ENCODE measurements at places on chromosomes 1 and 21.

DNA sequence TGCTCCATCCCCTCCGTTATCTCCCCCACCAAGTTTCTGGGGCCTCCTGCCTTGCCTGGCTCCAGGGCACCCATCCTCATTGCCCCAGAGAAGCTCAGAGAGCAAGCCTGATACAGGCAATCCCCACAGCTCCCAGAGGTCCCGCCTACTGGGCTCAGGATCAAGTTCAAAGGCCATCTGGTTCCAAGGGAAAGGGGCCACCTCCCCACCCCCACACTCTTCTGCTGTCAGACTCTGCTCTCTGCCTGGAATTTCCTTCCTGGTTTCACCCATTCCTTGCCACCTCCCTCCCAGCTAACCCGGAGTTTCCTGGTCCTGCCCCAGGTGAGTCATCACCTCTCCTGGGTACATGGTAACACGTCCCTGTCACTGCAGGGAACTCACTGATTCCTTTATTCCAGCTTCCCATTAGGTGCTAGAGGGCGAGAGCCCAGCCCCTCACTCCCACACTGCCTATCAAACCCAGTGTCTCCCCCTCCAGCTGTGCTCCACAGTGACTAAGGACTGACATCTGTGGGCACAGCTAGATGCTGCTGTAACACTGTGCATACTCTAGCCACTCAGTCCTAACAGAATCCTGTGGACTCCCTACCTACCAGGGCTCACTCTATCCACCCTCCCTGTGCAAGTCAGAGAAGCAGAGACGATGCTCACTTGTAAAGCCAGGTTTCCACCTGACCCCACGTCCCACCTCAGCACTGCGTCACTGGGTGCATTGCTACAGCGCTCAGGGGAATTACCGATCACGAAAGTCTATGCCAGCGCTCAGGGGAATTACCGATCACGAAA lies 21.8 kb downstream of the RSPH1 start:
- peak; percentile 25 for DNase-seq

DNA sequence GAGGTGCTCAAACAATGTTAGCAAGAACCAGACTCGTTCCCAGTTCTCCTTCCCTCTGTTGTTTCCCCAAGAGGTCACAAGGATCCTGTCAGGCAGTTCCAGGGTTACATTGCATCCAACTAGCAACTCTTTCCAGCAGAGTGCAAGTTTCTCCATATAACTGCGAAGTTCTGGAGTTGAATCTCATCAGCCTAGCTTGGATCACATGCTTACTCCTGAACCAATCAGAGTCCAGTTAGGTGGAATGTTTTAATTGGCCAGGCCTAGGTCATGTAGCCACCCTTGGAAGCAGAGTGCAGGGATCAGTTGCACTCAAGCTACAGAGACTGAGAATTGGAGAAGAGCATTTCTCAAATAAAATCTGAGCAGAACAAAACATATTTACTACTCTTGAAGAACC lies 15.9 kb upstream of the PIK3R3 start:
- DNase-seq, result no peak

- no peak for DNase-seq
These were observed 19.3 kb upstream of the ACBD6 start for GRCh38 chr1:180521474-180522212.

DNA sequence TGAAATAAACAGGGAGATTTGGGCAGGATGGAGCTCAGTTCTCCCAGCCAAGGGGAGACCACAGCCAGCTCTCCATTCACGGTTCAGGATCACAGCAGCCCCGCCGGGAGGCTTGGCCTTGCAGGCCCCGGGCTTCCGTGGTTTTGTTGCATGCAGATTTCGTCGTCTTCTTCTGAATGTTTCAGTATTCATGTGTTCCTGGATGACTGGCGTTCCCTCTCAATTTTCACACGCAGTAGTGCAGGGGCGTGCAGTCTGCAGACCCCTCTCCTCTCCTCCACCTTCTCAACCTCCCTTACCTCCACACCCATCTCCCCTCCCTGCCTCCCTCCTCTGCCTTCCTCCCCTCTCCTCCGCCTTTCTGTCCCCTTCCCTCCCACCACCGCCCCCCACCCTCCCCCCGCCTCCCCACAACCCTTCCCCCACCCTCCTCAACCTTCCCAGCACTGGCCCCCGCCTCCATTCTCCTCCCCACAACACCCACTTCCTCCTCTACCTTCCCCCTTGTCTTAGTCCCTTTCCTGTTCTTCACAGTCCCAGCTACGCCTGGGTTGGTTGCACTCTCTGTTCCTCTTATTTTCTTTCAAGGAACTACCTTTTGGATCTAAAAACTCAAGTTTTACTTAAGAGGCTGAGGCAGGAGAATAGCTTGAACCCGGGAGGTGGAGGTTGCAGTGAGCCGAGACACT lies 8.4 kb upstream of the SLC19A1 start:
- DNase-seq, result no peak

- no peak for DNase-seq
These were observed 212.2 kb downstream of the SIPA1L2 start for GRCh38 chr1:232417636-232418248.

GRCh38 chr1:221565711-221566110 lies 176.2 kb downstream of the DUSP10 start:
- DNase-seq, result no peak

- DNase-seq, result peak; percentile 20
These were observed 198.6 kb upstream of the JUN start for GRCh38 chr1:58982259-58982998.

- no peak for DNase-seq
These were observed 128.7 kb downstream of the RPS6KC1 start for GRCh38 chr1:213179784-213180183.

- no peak for DNase-seq
These were observed 3.0 kb downstream of the NTRK1 start for GRCh38 chr1:156863631-156864030.

DNA sequence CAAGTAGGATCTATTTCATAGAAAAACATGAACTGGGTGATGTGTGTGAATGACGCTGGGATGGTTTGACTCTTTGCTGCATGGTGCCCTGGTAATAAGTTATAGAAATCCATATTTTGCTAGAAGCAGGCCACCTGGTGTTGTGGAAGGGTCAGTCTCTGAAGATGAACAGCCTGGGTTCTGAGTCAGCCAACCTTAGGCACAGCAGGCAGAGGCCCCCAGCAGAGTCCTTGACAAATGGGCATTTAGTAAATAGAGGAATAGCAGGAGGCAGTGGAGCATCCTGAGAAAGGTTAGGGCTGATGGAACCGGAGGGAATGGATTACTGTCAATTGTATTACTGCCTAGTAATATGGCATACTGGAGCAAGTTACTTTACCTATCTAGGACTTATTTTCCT lies 20.9 kb downstream of the FGGY start:
- no peak for DNase-seq

- DNase-seq, result no peak
These were observed 27.1 kb upstream of the RUNX3 start for GRCh38 chr1:24957016-24957807.

DNA sequence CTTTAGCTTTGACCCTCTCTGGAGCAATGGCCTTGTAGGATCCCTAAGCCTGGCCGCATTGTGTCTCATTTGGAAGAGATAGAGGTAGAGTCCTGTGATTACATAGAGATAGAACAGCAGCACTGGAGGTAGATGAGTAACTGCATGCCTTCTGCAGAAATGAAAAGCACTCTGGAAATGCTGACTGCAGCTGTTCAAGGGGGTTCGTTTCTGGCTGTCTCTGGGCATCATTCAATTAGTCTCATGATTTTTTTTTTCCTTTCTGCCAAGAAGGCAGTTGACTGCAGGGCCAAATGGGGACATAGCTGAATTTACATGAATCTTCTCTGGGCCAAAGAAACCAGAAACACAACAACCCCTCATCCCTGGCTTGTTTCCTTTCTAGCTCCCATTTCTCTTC lies 28.1 kb upstream of the SNX27 start:
- DNase-seq, result no peak

DNA sequence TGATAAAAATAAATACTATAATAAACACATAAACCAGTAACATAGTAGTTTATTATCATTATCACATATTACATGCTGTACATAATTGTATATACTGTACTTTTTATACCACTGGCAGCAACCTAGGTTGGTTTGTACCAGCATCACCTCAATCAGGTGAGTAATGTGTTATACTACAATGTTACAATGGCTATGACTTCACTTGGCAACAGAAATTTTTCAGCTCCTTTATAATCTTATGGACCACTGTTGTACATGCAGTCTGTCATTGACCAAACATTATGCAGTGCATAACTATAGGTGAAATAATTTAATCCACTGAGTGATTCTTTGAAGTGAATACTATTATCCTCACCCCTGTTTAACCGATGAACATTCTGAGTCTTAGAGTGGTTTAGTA lies 44.5 kb downstream of the TNFSF4 start:
- no peak for DNase-seq

DNA sequence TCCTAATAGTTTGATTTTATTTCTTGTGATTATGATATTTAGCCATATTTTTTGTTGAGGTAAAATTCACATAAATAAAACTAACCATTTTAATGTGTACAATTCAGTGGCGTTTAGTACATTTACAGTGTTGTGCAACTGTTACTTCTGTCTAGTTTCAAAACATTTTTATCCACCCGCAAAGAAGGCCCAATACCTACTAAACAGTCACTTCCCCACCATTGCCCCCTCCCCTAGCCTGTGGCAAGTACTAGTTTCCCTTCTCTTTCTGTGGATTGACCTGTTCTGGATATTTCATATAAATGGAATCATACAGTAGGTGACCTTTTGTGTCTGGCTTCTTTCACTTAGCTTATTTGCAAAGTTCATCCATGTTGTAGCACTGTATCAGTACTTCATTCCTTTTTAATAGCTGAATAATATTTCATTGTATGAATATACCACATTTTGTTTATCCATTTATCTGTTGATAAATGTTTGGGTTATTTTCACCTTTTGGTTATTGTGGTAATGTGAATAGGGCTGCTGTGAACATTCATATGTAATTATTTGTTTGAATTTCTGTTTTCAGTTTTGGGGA lies 4.1 kb downstream of the FLVCR1 start:
- no peak for DNase-seq

DNA sequence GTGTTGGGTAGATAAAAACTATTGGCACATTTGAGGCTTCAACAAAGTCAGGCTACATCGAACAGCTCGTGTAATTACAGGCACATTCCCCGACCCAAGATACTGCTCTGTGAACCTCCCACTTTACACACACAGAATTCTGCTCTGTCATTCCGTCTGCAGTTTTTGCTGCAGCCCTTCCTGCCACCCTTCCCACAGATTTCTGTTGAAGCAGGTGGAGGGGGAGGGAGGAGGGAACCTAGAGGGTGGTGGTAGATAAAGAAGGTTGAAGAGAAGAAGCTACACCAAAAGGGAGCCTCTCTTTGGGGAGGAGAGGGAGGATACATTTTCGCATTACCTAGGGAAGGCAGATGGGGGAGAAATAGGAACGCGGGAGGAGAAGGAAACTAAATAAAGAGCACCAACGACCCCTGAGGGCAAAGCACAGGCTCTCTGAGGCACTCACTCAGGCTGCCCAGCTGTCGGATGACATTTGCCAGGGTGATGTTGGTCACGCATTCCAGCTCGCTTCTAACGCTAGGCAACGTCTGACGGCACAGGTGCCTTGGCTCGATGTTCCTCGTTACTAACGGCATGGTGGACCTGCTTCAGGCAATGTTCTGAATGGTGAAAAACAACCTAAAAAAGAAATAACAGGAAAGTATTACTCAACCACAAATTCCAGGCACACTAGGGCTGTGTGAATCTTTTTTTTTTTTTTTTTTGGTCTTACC lies 36.0 kb downstream of the GPR3 start:
- peak; percentile 87 for DNase-seq

DNA sequence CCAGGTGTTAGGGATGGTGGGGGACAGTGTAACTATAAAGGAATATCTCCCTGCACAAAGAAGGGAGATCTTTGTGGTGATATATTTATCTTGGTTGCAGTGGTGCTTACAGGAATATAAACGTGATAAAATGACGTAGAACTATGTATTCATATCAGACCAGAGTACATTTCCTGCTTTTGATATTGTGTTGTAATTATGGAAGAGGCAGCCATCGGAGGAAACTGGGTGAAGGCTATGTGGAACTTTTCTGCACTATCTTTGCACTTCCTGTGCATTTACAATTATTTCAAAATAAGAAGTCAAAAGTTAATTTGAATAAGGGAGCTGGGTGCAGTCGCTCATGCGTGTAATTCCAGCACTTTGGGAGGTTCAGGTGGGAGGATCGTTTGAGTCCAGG lies 37.6 kb downstream of the NDUFS5 start:
- DNase-seq, result peak; percentile 46

- DNase-seq, result no peak
These were observed 46.9 kb upstream of the TMEM51 start for GRCh38 chr1:15106608-15107007.

- no peak for DNase-seq
These were observed 530.8 kb upstream of the BEND5 start for GRCh38 chr1:49307457-49307856.

DNA sequence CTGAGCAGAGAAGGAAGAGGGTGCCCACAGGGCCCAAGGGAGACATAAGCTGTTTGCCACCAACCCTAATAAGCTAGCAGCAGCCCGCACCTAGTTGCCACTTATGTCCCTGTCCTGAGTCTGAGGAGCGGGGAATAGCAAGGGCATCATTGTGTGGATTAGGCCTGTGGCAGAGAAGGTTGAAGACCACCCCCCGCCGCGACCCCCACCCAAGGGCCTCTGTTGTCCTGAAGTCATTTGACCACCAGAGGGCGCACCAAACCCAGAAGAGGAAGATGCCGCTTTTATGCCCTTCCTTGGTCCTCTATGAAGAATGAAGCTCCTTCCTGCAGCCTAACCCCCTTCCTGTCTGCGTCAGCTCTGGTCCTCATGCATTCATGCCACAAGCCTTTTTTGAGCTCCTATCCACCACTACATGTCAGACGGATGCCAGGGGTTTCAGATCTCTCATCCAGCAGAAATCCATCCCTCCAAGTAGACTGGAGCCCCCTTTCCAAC lies 16.6 kb downstream of the RHBG start:
- DNase-seq, result peak; percentile 49

DNA sequence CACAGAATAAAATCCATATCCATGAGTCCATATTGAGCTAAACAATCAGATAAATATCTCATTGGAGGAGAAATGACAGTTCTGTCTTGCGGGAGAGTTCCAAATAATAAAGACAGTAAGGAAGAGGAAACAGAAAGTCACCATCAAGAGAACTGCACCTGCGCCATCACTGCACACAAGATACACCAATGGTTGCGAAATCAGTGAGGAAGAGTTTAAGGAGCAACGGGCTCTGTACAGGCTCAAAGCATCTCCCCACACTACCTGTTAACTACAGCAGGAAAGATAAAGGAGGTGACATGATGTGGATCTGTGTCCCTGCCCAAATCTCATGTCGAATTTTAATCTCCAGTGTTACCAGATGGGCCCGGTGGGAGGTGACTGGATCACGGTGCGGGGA lies 7.8 kb downstream of the C2CD2 start:
- DNase-seq, result no peak

DNA sequence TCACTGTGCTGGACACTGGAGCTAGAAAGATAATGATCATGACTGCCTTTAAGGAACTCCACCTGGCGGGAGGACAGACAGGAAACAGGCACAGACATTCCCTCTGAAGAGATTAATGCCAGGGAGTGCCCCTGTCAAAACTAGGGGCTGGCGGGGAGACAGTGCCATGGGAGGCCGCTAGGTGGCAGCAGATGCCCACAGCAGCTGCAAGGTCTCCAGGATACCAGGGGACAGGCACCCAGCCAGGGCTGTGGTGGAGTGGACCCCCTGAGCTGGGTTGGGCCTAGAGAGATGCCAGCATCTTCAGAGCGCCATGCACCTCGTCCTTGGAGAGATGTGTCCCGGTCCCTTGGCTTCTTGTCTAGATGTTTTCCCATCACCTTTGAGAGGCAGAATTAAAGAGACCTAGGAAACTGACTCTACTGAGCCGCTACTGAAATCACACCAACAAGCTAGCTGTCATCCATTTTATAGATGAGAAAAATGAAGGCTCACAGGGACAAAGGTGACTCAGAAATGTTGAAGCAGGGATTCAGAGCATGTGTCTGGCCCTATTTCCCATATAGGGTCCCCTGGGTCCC lies 3.6 kb downstream of the REN start:
- peak; percentile 68 for DNase-seq
